Left lobe of liver (tissue), 2 donors: ENCODE measurements at places on chromosomes 5 and 9.

- no peak for DNase-seq
Measured at GRCh38 chr5:168772316-168772961, 193.3 kb upstream of the PANK3 start.

DNA sequence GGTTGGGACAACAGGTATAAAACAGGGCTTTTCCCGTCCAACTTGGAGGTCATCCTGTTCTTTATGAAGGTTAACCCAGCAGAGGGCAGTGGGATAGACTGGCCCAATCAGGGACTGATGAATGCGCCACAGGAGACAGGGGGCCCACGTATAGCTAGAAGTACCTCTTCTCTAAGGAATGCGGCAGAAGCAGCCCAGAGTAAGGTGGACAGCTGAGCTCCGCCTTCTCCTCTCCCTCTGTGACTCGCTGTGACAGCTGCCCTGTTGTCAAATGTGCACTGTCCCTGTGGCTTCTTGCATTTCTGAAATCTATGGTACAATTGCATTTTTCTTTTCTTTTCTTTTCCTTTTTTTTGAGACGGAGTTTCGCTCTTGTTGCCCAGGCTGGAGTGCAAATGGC lies 306.6 kb downstream of the FBXL7 start:
- DNase-seq = no peak

- DNase-seq = no peak
Measured at GRCh38 chr5:139960723-139961383, 82.2 kb downstream of the NRG2 start.

- DNase-seq = no peak
Measured at GRCh38 chr9:4902135-4902475, 83.0 kb upstream of the JAK2 start.

- no peak for DNase-seq
Measured at GRCh38 chr5:73365301-73365853, 83.2 kb downstream of the FOXD1 start.

GRCh38 chr9:75482566-75482965 lies 394.3 kb downstream of the OSTF1 start:
- DNase-seq = no peak

DNA sequence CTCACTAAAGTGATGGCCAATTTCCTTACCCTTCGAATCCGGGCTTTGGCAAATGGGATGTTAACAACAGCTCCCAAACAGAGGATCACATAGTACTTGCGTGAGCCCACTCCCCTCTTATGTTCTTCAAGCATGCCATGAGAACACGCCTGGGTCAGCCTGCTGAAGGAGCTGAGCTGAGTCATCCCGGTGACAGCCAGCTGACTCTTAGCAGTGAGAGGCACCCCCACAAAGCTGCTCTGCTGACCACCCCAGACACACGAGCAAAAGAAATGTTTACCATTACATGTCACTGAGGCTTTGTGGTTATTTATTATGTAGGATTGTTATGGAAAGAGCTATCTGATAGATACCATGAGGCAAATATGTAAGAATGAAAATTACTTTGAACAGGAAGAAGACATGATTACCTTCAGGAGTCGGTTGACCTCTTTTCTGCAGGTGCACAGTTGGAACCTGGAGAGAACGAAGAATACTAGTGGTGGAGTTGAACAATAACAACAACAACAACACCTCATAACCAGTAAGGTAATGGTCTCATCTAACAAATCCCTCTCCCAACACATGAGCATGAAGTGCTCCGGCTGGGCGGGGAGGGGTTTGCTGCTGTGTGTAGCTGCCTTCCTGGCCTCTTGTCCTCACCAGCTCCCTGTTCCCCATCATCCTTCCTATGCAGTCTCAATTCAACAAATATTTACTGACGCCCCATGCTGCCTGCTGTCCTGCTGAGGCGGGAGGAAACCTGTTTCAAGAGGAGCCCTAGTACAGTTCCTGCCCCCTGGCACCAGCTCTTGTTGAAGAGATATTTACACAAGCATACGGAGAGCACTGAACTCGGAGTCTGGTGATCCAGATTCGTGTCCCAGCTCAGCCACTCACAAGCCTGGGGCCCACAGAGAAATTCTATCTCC lies 69.4 kb upstream of the LHFPL2 start:
- DNase-seq = no peak
